AG20443 (cell line): ENCODE measurements at places on chromosomes 6 and 20.
A peak's percentile ranks its signal among the peaks of the same experiment; 100 is the strongest.

DNA sequence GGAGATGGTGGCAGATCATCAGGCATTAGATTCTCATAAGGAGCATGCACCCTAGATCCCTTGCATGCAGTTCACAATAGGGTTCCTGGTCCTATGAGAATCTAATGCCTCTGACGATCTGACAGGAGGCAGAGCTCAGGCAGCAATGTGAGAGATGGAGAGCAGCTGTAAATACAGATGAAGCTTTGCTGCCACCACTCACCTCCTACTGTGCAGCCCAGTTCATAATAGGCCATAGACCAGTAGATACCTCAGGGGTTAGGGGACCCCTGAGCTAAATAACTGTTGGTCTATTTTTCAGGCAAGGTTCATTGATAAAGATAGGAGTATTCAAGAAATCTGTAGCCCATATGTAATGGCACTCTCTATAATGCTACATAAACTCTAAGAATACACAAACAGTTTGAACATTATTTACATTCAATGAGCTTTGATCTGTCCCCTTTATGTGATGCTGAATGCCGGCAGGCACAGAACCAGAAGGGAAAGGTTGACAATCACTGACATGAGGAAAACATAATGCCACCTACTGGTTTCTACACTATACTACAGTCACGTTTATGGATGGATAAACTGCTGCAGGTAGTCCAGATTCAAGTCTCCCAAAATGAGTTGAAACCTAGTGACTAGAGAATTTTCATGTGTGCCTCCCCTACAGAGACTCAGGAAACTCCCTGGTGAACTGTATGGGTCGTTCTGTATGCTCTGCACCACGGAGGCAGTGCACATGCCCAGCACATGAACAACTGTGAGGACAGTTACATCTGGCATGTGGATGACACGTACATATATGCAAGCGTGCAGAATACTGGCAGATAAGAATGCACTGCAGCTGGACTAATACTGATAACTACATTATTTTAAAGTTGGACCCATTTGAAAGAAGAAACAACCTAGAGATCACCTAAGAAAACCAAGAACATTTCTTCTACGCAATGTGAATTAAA lies 72.0 kb downstream of the DST start:
- DNase-seq = peak; percentile 46

DNA sequence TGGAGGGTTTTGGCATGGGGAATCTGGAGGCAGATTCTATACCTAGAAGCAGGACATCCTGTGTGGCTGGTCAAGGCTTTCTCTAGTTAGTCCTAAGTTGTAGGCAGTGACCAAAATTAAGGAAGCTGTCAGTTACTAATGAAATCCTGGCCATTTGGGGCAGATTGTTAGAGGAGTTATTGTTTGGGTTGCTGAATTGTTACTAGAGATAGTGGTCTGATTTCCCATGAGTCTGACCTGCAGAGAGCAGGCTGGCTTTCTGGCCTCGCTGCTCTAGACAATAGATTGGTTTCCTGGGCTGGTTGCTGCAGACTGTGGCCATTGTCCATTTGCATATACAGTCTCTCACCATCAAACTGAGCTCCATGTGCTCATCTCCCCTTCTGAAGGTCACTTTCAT lies 205.0 kb upstream of the SASH1 start:
- no peak for DNase-seq

DNA sequence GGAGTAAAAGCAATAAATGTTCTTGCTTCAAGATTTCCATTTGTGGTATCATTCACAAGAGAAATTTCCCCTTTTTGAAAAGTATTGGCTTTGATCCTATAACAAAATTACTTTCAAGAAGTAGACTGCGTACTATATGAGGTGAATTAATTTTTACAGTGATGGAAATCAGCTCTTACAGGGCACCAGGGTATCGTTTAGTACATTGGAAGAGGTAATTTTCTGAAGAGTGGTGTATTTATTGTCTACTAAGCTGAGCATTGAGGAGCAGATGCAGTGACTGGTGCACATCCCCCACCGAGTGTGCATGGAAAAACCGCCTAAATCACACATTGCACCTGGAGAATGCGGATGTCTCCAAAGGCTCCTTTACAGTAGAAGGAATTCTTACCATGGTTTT lies 209.5 kb downstream of the SAMD5 start:
- no peak for DNase-seq

DNA sequence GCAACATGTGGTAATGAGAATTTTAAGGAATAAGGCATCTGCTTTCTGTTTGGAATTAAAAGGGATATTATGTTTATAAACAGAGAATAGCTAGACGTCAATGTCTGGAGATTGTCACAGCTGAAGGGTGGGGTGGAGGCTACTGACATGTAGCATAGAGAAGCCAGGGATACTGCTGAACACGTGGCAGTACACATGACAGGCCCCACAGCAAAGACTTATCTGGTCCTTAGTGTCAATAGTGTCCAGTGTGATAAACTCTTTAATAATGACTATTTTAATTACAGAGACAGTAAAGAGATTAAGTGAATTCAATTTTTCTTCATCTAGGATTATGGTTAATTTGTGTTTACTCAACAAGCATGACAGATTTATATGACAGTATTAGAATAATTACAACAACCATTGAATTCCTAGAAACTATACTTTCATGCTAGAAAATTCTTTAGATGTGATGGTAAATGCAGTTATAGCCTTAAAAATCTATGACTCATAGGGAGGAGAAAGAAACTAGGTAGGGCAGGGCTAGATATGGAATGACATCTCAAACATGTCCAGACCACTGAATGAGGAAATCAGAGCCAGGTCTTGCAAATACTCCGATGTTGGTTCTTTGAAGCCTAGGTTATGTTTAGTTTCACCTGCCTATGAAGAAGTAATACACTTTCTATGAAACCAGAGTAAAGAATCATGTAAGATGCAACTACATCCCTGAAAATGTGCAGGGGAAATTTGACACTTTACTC lies 399.5 kb downstream of the PHF3 start:
- DNase-seq = no peak

DNA sequence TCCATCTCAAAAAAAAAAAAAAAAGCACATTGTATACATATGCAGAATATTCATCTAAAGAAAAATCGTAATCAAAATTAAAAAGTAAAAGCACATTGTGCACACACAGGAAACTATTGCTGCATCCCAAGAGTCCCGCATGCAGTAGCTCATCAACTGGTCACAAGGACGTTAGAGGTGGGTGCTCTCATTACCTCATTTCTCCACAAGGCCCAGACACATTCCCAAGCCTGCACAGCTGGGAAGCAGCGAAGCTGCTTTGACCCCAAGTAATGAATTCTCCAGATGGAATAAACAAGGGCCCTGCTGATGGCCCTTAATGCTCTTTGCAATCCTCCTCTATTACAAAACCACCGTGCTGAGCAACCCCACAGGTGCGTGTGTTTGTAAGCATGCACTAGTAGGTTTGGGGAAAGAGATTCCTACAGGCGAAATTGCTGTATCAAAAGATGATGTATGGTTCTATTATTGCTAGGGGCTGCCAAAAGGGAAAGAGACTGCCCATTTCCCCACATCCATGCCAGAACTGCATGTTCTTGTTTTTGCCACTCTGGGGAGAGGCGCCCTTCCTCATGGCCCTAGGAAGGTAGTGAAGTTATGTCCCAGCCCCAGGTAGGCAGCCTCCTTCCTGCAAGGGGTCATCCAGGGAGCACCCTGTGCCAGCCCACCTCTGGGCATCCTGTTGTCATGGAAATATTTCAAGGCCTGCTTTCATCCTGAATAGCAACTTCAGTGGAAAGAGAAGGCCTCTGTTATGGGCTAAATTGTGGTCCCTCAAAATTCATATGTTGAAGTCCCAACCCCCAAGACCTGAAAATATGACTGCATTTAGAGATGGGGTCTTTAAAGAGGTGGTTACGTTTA lies 34.6 kb upstream of the PTGIS start:
- no peak for DNase-seq

DNA sequence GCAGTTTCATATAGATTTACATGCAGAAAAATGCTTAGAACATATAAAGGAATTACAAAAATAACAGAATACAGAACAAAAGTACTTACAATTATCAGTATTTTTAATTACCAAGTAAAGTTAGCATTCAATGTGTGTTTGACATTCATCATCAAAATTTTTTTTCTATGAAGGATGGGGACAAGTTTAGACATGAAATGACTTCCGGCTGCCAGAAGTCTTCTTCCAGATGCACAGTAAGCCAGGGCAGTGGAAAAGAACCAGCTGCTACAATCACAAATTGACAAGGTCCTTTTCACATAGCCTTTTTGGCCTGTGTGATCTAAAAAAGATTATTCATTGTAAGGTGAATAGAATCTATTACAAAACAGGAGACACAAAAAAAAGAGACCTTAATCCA lies 73.8 kb downstream of the HUS1B start:
- DNase-seq = no peak

DNA sequence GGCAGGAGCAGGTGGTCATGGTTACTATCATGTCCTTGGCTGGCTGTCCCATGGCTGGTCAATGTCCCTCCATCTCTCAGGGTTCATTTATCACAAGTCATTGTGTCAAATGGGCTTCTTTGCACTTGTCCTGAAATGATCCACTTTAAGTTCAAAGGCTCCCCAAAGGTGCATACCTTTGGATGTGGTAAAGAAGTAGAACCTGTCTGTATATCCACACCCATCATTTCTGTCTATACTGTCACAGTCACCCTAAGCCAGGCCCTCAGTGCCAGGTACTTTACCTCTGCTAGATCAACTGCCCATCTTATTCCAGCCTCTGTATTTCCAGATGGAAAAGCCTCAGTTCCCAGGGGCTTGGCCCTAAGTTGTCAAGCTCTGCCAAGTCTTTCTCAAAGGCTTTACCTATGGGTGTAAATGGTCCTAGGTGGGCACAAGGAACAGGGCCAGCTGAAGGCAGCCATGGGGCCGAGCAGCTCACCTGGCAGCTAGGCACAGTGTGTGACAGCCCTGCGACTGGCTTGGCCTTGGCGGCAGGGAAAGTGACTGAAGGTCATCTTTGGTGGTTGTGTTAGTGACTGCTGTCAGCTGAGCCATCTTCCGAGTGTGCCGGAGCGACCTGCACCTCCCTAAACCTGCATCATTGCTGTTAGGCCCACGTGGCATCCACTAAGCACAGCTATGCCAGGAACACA lies 198.4 kb downstream of the SYNDIG1 start:
- DNase-seq = no peak

DNA sequence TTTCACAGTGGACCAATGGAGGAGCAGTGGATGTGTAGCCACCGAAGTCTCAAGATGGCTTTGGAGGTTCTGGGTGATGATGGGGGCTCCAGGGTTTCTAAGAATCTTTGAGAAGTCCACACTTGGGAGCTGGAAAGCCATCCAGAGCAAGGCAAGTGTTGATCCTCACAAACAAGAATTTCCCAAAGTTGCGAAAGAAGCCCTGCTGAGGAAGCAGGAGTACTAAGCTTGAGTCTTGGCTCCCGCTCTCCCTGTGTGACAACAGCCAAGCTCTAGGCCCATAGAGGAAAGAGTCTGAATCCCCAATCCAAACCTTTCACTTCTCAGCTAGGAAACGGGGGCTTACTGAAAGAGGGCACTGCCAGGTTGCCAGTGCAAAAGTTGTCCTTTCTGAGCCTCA lies 106.0 kb downstream of the EDN3 start:
- DNase-seq = no peak

- DNase-seq = no peak
Measured at GRCh38 chr20:50017576-50018248, 34.9 kb downstream of the SNAI1 start.

DNA sequence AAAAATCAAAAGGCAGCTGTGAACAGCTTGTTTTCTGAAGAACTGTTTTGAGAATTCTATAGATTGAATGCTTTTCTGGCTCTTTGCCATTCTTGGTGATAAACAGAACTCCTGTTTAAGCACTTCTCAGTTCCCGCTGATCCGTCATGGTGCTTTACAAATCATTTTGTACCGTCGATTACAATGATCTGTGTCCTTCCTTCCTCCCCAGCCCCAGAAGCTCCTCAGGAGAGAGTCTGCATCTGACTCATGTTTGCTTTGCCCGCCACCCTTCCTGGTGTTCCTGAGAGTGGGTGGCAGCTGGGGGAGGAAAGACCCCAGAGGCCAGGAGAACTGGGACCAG lies 538.6 kb upstream of the MARCKS start:
- no peak for DNase-seq

DNA sequence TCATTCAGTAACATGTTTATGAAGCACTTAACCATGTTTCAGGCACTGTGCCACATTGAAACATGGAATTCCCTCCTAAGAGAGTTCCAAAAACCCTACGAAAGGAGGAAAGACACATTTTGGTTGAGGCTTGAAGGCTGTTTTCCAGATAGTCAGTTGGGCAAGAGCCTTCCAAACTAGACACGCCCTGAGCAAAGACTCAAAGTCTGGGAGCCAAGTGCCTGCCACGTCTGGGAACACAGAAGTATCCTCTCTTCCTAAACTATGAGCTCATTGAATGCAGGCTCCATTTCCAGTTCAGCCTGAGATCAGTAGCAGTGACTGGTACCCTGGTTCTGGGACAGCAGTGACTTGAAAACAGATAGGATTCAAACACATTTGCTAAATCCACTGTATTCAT lies 74.5 kb upstream of the FAM8A1 start:
- peak; percentile 63 for DNase-seq
